ENCODE measurements at places on chromosomes 7 and 10.

GRCh38 chr7:132298790-132299189, 277.5 kb downstream of the PLXNA4 start:
- DNase-seq = no peak

DNA sequence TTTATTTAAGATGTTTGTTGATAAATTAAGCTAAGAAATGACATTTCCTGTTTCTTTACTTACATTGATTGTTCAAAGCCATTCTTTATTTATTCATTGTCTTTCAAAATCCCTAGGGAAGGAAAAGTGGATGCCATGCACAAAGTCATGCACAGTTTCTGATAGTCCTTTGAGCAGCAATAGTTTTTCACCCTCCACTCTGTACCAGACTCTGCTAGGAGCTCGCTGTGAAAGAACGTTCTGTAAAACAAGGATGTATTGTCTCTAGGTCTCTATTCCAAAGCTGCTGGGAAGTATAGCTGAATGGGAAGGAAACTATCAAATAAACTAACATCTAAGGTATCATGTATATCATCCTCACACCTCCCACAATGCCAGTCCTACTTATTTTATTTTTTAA, 7.8 kb upstream of the NOC3L start:
- DNase-seq = no peak

GRCh38 chr7:101241015-101241363, 3.4 kb upstream of the CLDN15 start:
- no peak for DNase-seq

DNA sequence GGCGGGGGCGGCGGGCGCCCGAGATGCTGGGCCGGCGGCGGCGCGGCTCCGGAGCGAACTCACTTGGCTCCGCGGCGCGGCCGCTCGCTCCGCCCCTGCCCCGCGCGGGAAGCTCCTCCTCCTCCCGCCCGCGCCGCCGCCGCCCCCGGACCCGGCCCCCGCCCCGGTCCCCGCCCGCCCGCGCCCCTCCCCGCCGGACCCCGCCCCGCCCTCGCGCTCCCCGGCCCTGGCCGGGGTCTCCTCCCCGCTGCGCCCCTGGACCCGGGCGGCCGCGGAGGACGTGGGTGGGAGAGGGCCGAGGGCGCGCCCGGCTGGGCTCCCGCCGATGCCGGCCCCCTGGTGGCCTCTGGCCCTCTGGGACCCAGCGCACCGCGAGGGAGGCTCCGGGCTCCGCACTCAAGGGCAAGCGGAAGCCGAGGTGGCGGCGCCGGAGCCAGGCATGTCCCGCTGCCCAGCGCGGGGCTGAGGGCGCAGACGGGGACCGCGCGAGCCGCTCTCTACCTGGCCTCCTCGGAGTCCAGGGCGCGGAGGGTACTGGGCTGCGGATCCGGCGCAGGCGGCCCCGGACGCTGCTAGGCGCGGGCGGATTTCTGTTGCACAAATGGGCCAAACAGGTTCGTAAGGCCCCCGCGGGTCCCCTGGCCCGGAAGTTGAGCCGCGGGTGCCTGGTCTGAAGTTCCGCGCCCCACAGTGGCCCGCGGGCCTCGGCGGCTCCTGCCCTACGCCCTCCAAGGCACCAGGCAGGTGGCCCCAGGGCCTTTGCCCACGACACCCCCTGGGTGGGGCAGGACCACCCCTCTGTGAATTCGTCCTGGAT, at the start of gene TCERG1L:
Gene TCERG1L, minus strand, starts transcription at position 61 of the 817 bp plus-strand sequence. CDS start 86 bp downstream, outside the sequence.
- DNase-seq = no peak

GRCh38 chr10:76067447-76067846, 636.0 kb downstream of the LRMDA start:
- no peak for DNase-seq

GRCh38 chr7:158278745-158279320, 308.8 kb downstream of the PTPRN2 start:
- no peak for DNase-seq

- DNase-seq = no peak
Measured at GRCh38 chr7:152451356-152451755, 15.6 kb upstream of the KMT2C start.

DNA sequence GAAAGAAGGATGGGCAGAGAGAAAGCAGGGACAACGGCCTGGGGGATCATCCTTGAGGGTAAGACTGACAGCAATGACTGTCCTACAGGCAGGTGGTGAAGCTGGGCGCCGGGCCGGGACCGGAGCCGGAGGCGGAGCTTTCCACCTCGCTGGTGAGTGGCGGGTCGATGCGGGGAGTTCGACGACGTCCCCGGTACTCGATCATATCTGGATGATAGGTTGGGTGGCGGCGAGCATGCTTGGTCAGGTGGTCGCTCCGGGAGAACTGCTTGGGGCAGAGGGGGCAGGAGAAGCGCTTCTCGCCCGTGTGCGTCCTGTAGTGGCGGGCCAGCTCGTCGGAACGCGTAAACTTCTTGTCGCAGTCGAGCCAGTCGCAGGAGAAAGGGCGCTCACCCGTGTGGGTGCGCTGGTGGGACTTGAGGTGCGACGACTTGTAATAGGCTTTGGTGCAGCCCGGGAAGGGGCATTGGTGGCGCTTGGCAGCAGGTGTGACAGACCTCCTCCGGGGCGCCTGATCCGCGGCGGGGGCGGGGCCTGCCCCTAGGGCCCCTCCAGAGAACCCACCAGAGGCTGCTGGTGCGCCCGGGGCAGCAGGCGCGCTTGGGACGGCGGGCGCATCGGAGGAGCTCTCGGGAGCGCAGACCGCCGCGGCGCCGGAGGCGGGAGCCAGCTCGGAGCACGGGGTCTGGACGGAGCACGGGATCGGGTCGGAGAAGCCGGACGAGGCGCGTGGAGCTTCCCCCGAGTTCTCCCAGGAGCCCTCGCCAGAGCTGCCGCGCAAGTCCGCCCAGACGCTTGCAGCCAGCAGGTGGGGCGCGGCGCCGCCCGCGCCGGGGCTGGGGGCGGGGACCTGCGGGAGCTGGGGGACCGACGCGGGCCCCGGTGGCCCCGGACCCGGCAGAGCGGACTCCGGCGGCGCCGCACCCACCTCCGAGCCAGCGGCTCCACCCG, 752 bp downstream of the KLF14 start:
- no peak for DNase-seq

- no peak for DNase-seq
Measured at GRCh38 chr10:42734536-42734935, 48.1 kb upstream of the BMS1 start.

GRCh38 chr7:80453699-80454340, 58.0 kb downstream of the GNAT3 start:
- DNase-seq = no peak

- no peak for DNase-seq
Measured at GRCh38 chr10:11026773-11027172, 9.1 kb downstream of the CELF2 start.

GRCh38 chr7:35505066-35505465, 189.9 kb downstream of the HERPUD2 start:
- DNase-seq = no peak

DNA sequence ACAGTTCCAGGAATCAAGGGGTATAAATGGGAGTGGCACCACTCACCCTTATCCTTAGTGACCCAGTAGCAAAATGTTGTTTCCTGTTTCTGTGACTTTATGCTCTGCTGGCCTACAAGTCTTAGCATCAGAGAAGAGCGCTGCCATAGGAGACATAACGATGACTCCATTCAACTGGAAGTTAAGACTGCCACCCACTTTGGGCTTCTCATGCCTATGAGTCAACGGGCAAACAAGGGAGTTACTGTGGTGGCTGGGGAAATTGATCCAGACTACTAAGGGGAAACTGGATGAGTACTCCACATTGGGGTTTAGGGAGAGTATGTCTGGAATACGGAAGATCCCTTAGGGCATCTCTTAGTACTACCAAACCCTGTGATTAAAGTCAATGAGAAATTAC, 40.6 kb upstream of the PIK3CG start:
- DNase-seq = no peak

Data from CD4-positive, alpha-beta T cell treated with Interleukin-6 at 100 ng/mL for 8 hours (primary cell).